ENCODE measurements at places on chromosomes 12 and 14.
A peak's percentile ranks its signal among the peaks of the same experiment; 100 is the strongest.

DNA sequence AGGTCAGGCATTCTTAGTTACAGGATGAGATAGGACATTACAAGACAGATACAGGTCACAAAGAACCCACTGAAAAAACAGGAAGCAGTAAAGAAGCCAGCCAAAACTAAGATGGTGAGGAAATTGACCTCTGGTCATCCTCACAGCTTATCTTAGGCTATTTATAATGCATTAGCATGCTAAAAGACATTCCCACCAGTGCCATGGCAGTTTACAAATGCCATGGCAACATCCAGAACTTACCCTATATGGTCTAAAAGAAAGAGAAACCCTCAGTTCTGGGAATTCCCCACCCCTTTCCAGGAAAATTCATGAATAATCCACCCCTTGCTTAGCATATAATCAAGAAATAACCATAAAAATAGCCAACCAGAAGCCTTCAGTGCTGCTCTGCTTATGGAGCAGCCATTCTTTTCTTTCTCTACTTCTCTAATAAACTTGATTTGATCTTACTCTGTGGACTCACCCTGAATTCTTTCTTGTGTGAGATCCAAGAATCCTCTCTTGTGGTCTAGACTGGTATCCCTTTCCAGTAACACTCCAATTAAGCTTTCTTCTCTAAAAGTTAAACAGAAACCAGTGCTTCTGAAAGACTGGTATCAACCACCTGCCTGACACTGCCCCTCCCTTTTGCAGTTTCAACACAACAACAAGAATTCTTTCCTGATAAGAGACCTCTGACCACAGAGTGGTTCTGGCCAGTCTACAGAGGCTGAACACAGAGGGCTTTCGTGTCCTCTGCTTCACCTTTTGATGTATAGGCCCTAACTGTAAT, 86.9 kb downstream of the BCAT1 start:
- peak; percentile 53 for DNase-seq

DNA sequence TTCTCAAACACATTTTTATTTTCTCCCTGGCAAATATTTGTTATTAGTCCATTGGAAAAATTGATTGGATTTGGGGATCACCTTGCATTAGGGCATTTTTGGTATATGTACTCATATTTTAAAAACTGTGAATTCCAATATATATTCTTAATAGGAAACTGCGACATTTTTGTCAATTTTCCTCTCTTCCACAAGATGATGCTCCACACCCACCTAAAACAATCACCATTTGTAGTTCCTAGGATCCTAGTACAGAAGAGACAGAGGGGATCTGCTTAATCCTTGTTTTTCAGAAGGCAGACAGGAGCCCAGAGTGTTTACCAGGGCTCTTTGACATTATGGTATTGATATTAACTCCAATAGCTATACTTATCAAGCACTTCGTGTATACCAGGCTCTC, 22.8 kb upstream of the OASL start:
- no peak for DNase-seq

- no peak for DNase-seq
Measured at GRCh38 chr12:47602949-47603558, 102.8 kb downstream of the RPAP3 start.

- DNase-seq: no peak
Measured at GRCh38 chr12:51536159-51536558, 54.9 kb upstream of the SCN8A start.

GRCh38 chr12:117182866-117183265, 7.4 kb downstream of the FBXO21 start:
- DNase-seq: no peak

DNA sequence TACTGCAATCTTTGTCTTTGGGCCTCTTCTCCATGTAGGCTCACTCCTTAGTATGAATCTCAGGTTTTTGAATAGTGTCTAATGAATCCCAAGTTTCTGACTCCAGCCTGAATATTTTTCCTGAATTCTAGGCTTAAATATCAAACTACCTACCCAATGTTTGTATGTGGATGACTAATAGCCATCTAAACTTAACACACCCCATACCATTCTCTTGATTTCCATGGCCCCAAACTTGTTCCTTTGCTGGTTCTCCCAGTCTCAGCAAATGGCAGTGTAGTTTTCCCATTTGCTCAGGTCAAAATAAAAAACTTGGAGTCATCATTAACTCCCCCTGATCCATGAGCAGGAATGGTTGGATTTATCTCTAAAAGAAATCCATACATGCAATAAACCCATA, 18.8 kb upstream of the SDR39U1 start:
- no peak for DNase-seq

- DNase-seq: peak; percentile 29
Measured at GRCh38 chr12:14768823-14769405, 34.4 kb downstream of the WBP11 start.

DNA sequence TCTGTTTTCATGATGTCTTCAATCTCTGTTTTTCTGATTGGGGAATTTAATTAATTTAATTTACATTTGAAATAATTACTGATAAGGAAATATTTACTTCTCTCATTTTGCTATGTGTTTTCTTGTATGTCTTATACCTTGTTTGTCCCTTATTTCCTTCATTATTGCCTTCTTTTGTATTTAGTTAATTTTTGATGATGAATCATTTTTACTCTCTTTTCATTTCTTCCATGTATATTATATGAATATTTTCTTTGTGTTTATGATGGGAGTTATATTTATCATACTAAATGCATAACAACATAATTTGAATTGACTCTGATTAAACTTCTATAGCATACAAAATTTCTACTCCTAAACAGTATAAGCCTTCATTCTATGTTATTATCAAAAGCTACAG, 309.6 kb downstream of the LRFN5 start:
- no peak for DNase-seq

DNA sequence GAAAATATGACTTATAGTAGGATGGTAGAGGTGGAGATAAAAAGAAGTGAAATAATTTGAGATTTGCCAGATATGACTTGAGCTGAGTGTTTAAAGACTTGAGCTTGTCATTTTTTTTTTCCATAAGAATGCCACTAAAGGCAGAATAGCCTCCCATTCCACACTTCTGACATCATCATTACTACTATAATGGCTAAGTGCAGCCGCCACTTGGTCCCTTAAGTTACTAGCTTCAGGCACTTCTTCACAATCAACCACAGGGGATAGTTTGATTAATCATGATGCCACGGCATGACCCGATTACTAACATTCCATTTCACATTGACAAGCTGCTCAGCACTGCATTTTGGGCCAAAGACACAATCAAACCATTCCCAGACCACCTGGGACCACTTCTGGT, 127.9 kb downstream of the EFCAB11 start:
- DNase-seq: no peak

DNA sequence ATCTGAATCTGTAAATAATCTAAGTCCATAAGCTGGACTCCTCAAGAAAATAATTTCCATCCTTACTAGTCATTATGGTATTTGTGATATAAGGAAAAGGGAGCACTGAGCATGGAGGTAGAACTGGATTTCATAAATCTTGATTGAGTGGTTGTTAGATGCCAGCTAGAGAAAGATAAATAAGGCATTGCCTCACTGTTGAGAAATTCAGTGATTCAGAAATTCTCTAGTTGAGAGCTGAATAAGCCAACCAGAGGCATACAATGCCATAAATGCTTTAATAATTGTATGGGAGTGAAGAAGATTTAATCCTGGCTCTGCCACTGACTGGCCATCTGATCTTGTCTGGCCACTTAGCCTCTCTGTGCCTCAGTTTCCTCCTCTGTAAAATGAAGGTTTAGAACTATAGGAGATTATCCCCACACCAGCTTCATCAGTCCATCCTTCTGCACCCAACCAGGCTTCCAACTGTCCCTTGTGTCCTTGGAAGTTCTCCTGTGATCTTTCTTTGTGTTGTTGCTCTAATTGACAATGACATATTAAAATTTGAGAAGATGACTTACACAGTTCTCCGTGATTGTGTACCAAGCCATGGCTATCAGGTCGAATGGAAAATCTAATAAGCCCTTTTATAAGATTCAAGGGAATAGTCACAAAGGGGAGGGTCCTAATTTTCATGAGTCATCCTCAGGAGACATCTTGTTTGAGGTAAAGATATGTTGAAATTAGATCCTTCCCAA, 394.3 kb downstream of the EGLN3 start:
- peak; percentile 24 for DNase-seq

DNA sequence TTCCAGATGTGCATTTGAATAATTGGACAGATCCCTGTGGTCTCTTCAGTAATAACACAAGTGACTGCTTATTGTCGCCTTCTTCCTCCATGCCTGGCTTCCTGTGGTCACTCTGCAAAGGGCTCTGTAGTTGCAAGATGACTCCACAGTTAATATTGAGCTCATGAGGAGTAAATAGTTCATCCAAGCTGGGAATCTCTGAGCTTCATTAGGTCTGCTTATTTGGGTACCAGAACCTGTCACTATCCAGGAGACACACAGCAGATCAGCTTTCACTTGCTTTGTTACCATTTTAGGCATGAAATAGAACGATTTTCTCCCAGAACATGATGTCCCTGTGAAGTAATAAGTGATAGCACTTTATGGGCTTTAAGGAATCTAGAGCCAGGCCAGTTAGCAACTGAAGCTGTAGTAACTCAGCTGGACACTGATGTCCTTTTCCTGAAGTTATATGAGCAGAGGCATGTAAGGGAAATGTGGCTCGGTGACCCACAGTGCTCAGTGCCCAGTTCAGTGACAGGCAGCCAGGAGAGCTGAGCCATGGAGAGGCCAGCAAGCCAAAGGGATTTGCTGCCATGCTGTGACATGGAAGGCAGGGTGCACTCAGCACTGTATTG, 50.1 kb downstream of the CRADD start:
- DNase-seq: no peak

GRCh38 chr12:108561852-108562347, 496 bp upstream of the ISCU start:
- DNase-seq: no peak

DNA sequence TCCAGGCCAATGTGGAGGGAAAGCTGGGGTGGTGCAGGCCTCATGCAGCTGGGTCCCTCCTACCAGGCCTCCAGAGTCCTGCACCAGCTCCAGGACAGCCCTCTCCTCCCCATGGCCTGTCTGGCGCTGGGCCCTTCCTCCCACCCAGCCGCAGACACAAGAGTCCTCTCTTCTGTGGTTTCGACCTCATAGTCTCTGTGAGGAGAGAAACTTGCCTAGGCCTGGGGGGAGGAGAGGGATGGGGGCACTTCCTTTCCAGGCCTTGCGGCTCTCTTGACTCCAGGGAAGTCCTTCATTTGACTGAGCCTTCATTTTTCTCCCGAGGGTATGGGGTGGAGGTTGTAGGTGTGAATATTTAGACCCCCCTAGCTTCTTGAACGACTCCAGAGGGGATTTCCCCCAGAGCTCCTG, 2.3 kb downstream of the MMP14 start:
- peak; percentile 80 for DNase-seq

DNA sequence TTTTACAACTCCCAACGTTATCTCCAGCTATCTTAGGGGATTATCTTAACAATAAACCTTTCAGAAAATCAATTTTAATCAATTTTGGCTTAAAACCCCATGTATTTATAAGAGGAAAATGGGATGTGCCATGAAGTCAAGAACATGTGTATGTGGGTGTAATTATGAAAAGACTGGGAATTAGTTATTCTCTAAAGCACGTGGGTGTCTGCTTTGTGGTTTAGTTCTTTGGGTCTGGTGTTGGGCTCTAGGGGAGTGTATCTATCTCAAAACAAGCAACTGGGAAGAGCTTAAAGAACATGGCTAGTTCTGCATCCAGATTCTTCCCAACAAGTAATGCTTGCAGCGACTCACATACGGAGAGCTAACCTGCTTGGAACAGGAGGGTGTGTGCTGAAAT, 40.1 kb upstream of the MAX start:
- DNase-seq: no peak

Data from astrocyte of the spinal cord (primary cell).